A549 treated with Hydrocortisone at 1 μM for 4 hours (cell line): ENCODE measurements at places on chromosomes 4 and X. TPM values are rescaled to one million over a fixed set of nuclear protein-coding genes. Genes with fewer than 3 reads are reported as not detected.

KIAA1210 gene
- 0.01 to 0.02 TPM in 2 of 5 replicates, not detected in the others for total RNA-seq

SYNPO2 gene
- 0.68 to 1.1 TPM (median 1.0 TPM) in 5 replicates for total RNA-seq

MUC7 gene
- not detected in 5 replicates for total RNA-seq

DIPK2B gene
- not detected in 5 replicates for total RNA-seq

FSTL5 gene
- total RNA-seq, result 0.02 to 0.05 TPM in 2 of 5 replicates, not detected in the others

NSG1 gene
- 8.1 to 12.2 TPM (median 11.0 TPM) in 5 replicates for total RNA-seq

CSAG2 gene
- not detected in 5 replicates for total RNA-seq

SPANXC gene
- total RNA-seq, result 0.40 to 0.76 TPM (median 0.74 TPM) in 4 of 5 replicates, not detected in the other

PDZD4 gene
- 2.9 to 3.7 TPM (median 3.4 TPM) in 5 replicates for total RNA-seq

ADGRG2 gene
- 9.3 to 12.1 TPM (median 11.5 TPM) in 5 replicates for total RNA-seq

GBA3 gene
- not detected in 5 replicates for total RNA-seq

ADAM29 gene
- not detected in 5 replicates for total RNA-seq

GYPE gene
- total RNA-seq, result not detected in 5 replicates

EXOC1L gene
- not detected in 5 replicates for total RNA-seq

TKTL2 gene
- total RNA-seq, result not detected in 5 replicates

MTMR8 gene
- 0.33 to 0.85 TPM (median 0.53 TPM) in 5 replicates for total RNA-seq

MSX1 gene
- 5.3 to 8.9 TPM (median 8.6 TPM) in 5 replicates for total RNA-seq

GPC4 gene
- 0.02 to 0.05 TPM (median 0.05 TPM) in 3 of 5 replicates, not detected in the others for total RNA-seq

PDK3 gene
- 4.9 to 5.3 TPM (median 5.1 TPM) in 5 replicates for total RNA-seq

GK gene
- 1.6 to 2.6 TPM (median 2.0 TPM) in 5 replicates for total RNA-seq

SSR4 gene
- total RNA-seq, result 313 to 452 TPM (median 397 TPM) in 5 replicates

CLNK gene
- total RNA-seq, result not detected in 5 replicates

UGT2A3 gene
- 0.03 to 0.14 TPM (median 0.07 TPM) in 5 replicates for total RNA-seq

AKAP4 gene
- total RNA-seq, result 0.10 TPM in 1 of 5 replicates, not detected in the others

CLCN5 gene
- total RNA-seq, result 1.6 to 4.0 TPM (median 2.6 TPM) in 5 replicates

AVPR2 gene
- total RNA-seq, result 0.07 TPM in 1 of 5 replicates, not detected in the others

FOXP3 gene
- total RNA-seq, result 0.07 to 0.13 TPM (median 0.08 TPM) in 5 replicates

DRD5 gene
- 0.03 TPM in 1 of 5 replicates, not detected in the others for total RNA-seq

GPR101 gene
- not detected in 5 replicates for total RNA-seq

ATOH1 gene
- not detected in 5 replicates for total RNA-seq

CFAP97 gene
- total RNA-seq, result 7.6 to 15.2 TPM (median 12.0 TPM) in 5 replicates

MAGEA11 gene
- 0.06 TPM in 1 of 5 replicates, not detected in the others for total RNA-seq

SPANXN3 gene
- not detected in 5 replicates for total RNA-seq

CFP gene
- 0.17 to 0.89 TPM (median 0.64 TPM) in 5 replicates for total RNA-seq

ARAF gene
- 46.6 to 57.5 TPM (median 54.7 TPM) in 5 replicates for total RNA-seq

MAGEA10 gene
- 0.05 TPM in 1 of 5 replicates, not detected in the others for total RNA-seq

TXK gene
- total RNA-seq, result 0.13 to 0.38 TPM (median 0.17 TPM) in 5 replicates

IQSEC2 gene
- 31.4 to 44.5 TPM (median 40.5 TPM) in 5 replicates for total RNA-seq

FATE1 gene
- not detected in 5 replicates for total RNA-seq

DGKK gene
- total RNA-seq, result not detected in 5 replicates

ADH4 gene
- total RNA-seq, result not detected in 5 replicates
